ENCODE measurements at places on chromosomes 1 and 21. TPM values are rescaled to one million over a fixed set of nuclear protein-coding genes. Genes with fewer than 3 reads are reported as not detected.

DNA sequence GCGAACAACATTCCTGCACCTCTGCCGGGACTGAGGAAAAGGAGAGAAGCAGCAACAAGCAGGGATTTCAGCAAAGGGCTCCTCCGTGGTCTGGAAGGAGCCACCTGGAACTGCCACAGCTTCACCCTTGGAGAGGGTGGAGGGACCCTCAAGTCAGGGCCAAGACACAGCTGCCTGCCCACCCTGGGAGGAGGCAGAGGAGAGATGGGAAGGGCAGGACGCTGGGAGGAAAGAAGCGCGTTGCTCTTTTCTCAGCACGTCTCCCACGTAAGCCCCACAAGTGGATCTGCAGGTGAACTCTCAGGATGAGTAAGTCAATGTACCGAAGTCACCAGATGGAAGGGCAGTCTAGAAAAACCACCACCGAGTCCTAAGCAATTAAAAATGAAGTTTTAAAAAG, 39.6 kb downstream of the SLC19A1 start:
- peaks cover 4% of the 10 kb centered on the region for H3K4me1 ChIP-seq
- peaks cover 6% of the 10 kb centered on the region for H3K27me3 ChIP-seq
- no peak overlapping the region for H3K27ac ChIP-seq
- no peak overlapping the region for H3K4me3 ChIP-seq

Gene BTBD8
- 1.5 TPM for polyA plus RNA-seq

DNA sequence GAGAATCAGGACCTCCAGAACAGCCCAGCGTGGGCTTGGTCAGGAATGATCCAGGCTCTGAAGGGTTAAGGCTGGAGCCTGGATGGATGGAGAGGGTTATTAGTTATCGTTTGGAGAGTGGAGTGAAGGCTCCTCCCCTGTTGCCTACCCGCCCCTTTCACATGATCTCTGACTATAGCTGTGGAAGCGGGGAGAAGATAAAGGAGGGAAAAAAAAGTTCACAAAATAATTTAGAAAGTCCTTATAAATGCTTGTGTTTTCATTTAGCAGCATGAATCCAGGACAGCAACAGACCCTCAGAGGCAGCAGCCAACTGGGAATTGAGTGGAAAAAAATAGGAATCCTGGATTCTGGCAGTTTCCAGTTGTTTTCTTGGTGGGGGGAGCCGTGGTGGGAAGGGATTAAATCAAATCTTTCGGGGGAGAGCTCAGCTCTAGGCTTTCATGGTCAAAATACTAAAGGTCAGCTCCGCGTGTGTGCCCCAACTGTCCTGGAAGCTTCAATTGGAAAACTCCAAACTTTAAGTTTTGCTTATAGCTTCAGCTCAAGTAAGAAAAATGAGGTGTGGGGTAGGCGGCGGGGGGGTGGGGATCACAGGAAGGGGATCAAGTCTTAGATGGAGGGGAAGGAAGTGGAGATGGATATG, 595 bp upstream of the DDR2 start:
- H3K36me3 ChIP-seq, result no peaks in the 10 kb centered on the region
- H3K27ac ChIP-seq, result no peak overlapping the region
- no peaks in the 10 kb centered on the region for H3K4me1 ChIP-seq
- peaks cover 2% of the 10 kb centered on the region for H3K27me3 ChIP-seq
- H3K4me3 ChIP-seq, result no peak overlapping the region

DNA sequence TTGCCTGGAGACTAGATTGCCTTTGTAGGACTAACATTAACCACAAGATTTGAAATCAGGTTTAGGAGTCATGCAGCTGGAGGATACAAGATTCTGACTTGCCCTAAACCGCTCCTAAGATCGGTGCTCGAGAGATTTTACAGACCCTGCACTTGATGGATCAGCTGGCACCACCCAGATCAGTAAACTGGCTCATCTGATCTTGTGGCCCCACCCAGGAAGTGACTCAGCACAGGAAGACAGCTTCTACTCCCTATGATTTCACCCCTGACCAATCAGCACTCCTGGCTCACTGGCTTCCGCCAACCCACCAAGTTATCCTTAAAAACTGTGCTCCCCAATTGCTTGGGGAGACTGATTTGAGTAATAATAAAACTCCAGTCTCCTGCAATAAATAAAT, 876 bp upstream of the CATSPERE start:
- peak overlapping the region; percentile 71 for H3K4me3 ChIP-seq
- peak overlapping the region; percentile 58 for H3K27ac ChIP-seq
- H3K27me3 ChIP-seq, result peaks cover 4% of the 10 kb centered on the region
- DNase-seq, result no peak

GRCh38 chr1:225253173-225253572, 174.7 kb downstream of the LBR start:
- no peaks in the 10 kb centered on the region for H3K36me3 ChIP-seq
- no peak for DNase-seq
- no peak overlapping the region for H3K27ac ChIP-seq
- no peak overlapping the region for H3K4me3 ChIP-seq

- no peaks in the 10 kb centered on the region for H3K36me3 ChIP-seq
- no peak for DNase-seq
- peaks cover 5% of the 10 kb centered on the region for H3K27me3 ChIP-seq
- H3K4me3 ChIP-seq, result no peak overlapping the region
Observed at GRCh38 chr1:185853739-185854138, 119.5 kb downstream of the HMCN1 start.

GRCh38 chr1:50110151-50110550, 1.4 kb downstream of the ELAVL4 start:
- H3K27ac ChIP-seq, result no peak overlapping the region
- H3K36me3 ChIP-seq, result no peaks in the 10 kb centered on the region
- DNase-seq, result no peak
- H3K4me3 ChIP-seq, result peak overlapping the region; percentile 26

GRCh38 chr1:221855156-221855555, 113.3 kb upstream of the DUSP10 start:
- no peak overlapping the region for H3K4me3 ChIP-seq
- H3K27ac ChIP-seq, result no peak overlapping the region
- no peak for DNase-seq
- H3K27me3 ChIP-seq, result peaks cover 2% of the 10 kb centered on the region
- no peaks in the 10 kb centered on the region for H3K36me3 ChIP-seq
- no peaks in the 10 kb centered on the region for H3K4me1 ChIP-seq

GRCh38 chr1:204977318-204977717, 65.7 kb upstream of the CNTN2 start:
- no peaks in the 10 kb centered on the region for H3K36me3 ChIP-seq
- no peaks in the 10 kb centered on the region for H3K4me1 ChIP-seq
- H3K27ac ChIP-seq, result no peak overlapping the region
- H3K27me3 ChIP-seq, result peaks cover 6% of the 10 kb centered on the region
- no peak overlapping the region for H3K4me3 ChIP-seq

Gene KIF14
- polyA plus RNA-seq, result not detected

- H3K27ac ChIP-seq, result no peak overlapping the region
- no peak overlapping the region for H3K4me3 ChIP-seq
- no peaks in the 10 kb centered on the region for H3K4me1 ChIP-seq
- peaks cover 1% of the 10 kb centered on the region for H3K27me3 ChIP-seq
- DNase-seq, result no peak
- peaks cover 31% of the 10 kb centered on the region for H3K36me3 ChIP-seq
Observed at GRCh38 chr1:52814465-52814864, 28.1 kb upstream of the ZYG11A start.

GRCh38 chr1:215345766-215346165, 221.3 kb upstream of the KCTD3 start:
- H3K36me3 ChIP-seq, result no peaks in the 10 kb centered on the region
- peaks cover 1% of the 10 kb centered on the region for H3K27me3 ChIP-seq
- DNase-seq, result no peak
- H3K4me3 ChIP-seq, result no peak overlapping the region

- H3K4me3 ChIP-seq, result no peak overlapping the region
- no peak overlapping the region for H3K27ac ChIP-seq
- peaks cover 28% of the 10 kb centered on the region for H3K36me3 ChIP-seq
- no peaks in the 10 kb centered on the region for H3K27me3 ChIP-seq
Observed at GRCh38 chr1:19096036-19096833, 113.8 kb downstream of the UBR4 start.

GRCh38 chr1:206921772-206922265, at the start of gene FCMR:
FCMR (minus strand) TSS chr1:206921941; CDS start chr1:206921854, 87 bp downstream.
- peak; percentile 76 for DNase-seq
- H3K27me3 ChIP-seq, result peaks cover 7% of the 10 kb centered on the region
- no peak within 1 kb of the TSS for H3K27ac ChIP-seq
- H3K4me3 ChIP-seq, result no peak within 1 kb of the TSS
- H3K4me1 ChIP-seq, result peaks cover 25% of the 10 kb centered on the region

Gene EFCAB7
- 2.3 TPM for polyA plus RNA-seq

GRCh38 chr1:5269901-5270300, 615.5 kb downstream of the AJAP1 start:
- DNase-seq, result no peak
- H3K36me3 ChIP-seq, result no peaks in the 10 kb centered on the region
- no peak overlapping the region for H3K4me3 ChIP-seq
- peaks cover 5% of the 10 kb centered on the region for H3K27me3 ChIP-seq

- DNase-seq, result no peak
- H3K27ac ChIP-seq, result no peak overlapping the region
- H3K27me3 ChIP-seq, result peaks cover 3% of the 10 kb centered on the region
Observed at GRCh38 chr1:244097523-244098405, 46.7 kb downstream of the ZBTB18 start.

Gene PSMB4
- 90.7 TPM for polyA plus RNA-seq

Gene SLC25A34
- not detected for polyA plus RNA-seq

GRCh38 chr1:111709986-111710385, 29.2 kb downstream of the INKA2 start:
- peak overlapping the region; percentile 74 for H3K27ac ChIP-seq
- H3K36me3 ChIP-seq, result no peaks in the 10 kb centered on the region
- H3K4me1 ChIP-seq, result peaks cover 6% of the 10 kb centered on the region
- H3K4me3 ChIP-seq, result no peak overlapping the region
- DNase-seq, result no peak

- no peak overlapping the region for H3K4me3 ChIP-seq
- H3K36me3 ChIP-seq, result no peaks in the 10 kb centered on the region
- DNase-seq, result no peak
Observed at GRCh38 chr1:207024202-207025145, 8.1 kb downstream of the C1orf116 start.

GRCh38 chr1:15178571-15179484, 25.3 kb downstream of the TMEM51 start:
- peaks cover 3% of the 10 kb centered on the region for H3K27me3 ChIP-seq
- no peak for DNase-seq
- no peaks in the 10 kb centered on the region for H3K36me3 ChIP-seq
- H3K4me1 ChIP-seq, result peaks cover 3% of the 10 kb centered on the region

GRCh38 chr1:70896224-70896623, 151.4 kb downstream of the PTGER3 start:
- peaks cover 16% of the 10 kb centered on the region for H3K4me1 ChIP-seq
- no peaks in the 10 kb centered on the region for H3K36me3 ChIP-seq
- H3K4me3 ChIP-seq, result no peak overlapping the region
- H3K27me3 ChIP-seq, result peaks cover 3% of the 10 kb centered on the region

DNA sequence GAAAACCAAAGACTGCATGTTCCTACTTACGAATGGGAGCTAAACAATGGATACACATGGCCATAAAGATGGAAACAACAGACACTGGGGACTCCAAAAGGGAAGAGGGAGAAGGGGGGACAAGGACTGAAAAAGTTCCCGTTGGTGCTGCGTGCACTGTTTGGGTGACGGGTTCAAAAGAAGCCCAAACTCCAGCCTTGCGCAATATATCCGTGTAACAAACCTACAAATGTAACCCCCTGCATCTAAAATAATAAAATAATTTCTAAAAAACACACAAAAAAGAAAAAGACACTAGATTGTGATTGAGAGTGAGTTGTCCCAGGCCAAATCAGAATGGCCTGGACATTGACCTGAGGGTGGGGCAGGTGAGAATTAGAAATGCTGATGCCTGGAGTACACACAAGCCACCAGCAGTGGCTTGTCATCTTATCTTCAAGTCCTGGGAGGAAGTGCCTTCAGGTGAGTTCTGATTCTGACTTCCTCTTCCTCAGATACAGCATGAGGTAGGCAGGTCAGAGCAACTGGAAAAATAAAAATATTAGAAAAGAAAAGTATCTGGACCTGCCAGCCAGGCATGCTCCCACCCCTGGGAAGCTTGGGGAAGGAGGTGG, 54.7 kb downstream of the SPATA46 start:
- H3K36me3 ChIP-seq, result no peaks in the 10 kb centered on the region
- H3K27ac ChIP-seq, result no peak overlapping the region
- peaks cover under 1% of the 10 kb centered on the region for H3K4me1 ChIP-seq
- no peak overlapping the region for H3K4me3 ChIP-seq
- H3K27me3 ChIP-seq, result peaks cover 11% of the 10 kb centered on the region

DNA sequence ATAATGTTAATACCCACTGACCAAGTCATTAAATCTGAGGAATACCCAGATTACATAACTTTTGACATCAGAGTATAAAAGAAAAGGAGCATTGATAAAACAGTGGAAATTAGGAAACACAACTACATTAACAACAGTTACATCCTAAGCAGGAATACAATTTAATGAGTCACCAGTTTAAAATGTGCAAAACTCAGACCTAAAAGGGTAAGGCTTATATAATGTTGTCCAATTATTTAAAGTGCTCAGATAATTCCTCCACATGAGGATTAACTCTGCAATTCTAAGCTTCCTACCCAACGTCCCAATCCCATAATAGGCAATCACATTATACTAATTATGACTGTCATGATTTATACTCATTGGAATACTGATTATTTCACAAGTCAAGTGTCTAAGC, 50.5 kb downstream of the ABL2 start:
- no peak for DNase-seq
- no peak overlapping the region for H3K27ac ChIP-seq
- no peak overlapping the region for H3K4me3 ChIP-seq
- peaks cover 4% of the 10 kb centered on the region for H3K4me1 ChIP-seq
- H3K27me3 ChIP-seq, result no peaks in the 10 kb centered on the region

DNA sequence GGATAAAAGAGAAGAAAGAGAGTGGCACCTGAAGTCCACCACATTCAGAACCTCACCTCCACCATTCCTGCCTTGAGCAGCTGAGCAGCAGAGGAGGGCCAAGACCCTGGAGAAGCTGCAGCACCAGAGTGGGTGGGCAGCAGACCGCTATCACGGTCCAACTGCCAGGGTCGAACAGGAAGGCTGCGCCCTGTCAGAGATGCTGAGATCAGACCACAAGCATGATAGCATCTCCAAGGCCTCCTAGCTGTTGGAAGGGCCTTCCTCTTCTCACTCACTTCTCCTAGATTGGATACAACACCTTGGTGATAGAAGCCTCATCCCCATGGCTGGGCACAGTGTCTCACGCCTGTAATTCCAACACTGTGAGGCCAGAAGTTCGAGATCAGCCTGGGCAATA, 12.1 kb upstream of the SLC45A3 start:
- no peaks in the 10 kb centered on the region for H3K36me3 ChIP-seq
- H3K27ac ChIP-seq, result no peak overlapping the region
- H3K27me3 ChIP-seq, result peaks cover 5% of the 10 kb centered on the region
- peaks cover 2% of the 10 kb centered on the region for H3K4me1 ChIP-seq
- no peak overlapping the region for H3K4me3 ChIP-seq

- no peak overlapping the region for H3K27ac ChIP-seq
- no peaks in the 10 kb centered on the region for H3K36me3 ChIP-seq
- DNase-seq, result no peak
- peaks cover 3% of the 10 kb centered on the region for H3K27me3 ChIP-seq
- H3K4me3 ChIP-seq, result no peak overlapping the region
Observed at GRCh38 chr1:208985231-208985630, 598.3 kb upstream of the CAMK1G start.
